ENCODE measurements at places on chromosomes 11 and 22.

DNA sequence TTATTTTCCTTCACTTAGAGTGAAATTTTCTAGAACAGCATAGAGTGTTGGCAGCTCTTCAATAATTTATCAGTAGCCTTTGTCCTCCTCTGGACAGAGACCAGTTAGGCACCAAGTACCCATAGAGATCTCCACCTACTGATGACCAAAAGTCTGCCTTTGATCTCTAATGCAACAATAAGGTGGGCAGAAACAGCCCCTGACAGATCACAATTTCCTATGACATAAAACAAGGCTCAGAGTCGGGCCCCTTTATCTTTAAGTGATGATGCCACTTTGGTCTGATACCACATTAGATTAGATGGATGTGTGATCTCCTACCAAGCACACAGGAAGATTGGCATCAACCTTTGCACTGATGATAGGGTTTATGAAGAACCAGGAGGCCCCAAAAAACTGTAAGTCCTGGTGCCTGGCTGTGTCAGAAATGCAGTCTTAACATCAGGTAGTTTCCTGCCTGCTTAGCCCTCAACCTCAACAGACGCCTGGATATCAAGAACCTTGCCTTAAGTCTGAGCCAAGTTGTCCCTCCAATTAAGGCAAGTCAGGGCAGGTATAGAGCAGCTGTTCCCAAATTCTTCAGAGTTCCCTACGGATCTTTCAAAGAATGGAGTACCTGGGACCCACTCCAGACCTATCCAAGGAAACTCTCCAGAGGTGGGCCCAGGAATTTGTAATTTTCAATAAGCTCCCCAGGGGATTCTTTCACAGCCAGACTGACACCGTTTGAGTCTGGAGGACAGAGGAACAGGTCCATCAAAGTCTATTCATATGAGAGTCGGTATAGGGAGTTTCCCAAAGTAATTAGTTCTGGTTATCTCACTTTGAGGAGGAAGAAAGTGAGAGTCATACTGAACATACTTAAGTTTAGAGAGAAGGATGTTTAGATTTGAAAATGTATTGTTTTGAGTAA is 30.6 kb upstream of the TMPRSS4 start:
- DNase-seq: no peak

- DNase-seq: no peak
These were observed 5.5 kb downstream of the CAPN1 start for GRCh38 chr11:65187146-65187675.

DNA sequence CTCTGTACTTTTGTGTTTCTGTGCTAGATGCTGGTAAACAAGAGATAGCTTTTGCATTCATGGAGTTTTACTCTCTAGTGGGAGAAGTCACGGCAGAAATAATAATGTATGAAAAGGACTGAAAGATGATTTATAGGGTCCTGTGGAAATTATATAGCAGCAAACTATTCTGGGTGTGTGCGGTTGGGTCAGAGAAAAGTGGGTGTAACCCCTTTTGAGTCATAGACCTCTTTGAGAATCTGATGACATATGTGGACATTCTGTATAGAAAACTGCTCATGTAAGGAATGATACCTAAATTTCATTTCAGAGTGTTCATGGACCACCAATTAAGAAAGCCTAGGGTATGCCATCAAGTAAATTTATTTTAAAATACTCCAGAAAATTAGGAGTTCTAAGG is 54.4 kb downstream of the TMEM135 start:
- DNase-seq: peak; percentile 26

DNA sequence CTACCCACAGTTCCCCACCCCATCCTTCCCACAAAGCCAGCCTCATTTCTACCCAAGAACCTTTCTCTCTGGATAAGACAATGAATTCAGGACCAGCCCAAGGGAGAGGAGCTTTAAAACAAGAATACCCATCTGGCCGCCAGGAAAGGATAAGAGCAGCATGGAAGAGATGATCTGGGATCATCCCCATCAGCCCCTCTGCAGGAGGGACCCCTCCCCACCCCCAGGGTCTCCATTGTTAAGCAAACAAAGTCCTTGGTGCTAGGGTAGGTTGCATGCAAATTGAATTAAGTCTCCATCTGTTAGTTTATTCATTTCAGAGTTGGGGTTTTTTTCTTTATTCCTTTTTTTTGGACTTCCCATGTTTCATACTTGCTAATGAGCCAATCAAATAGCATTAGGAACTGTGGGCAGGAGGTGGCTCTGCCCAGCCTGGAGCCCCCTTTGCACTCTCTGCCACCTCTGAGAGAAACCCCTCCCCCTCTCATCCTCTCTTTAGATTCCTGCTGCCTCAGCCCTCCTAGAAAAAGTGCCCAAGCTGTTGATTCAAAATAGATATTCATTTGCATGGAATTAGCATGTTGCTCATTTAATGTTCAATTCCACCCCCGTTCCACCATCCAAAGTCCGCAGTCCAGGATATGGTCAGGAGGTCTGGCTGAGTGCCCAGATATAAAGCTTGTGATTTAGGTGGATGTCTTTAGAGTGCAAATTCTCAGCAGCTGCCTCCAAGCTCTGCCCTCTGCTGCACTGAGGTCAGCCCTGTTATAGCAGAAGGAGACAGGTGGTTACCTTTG is 138.5 kb upstream of the NCAM1 start:
- DNase-seq: no peak

- no peak for DNase-seq
These were observed 91.9 kb downstream of the LRRC32 start for GRCh38 chr11:76578654-76579055.

- no peak for DNase-seq
These were observed 26.2 kb downstream of the OR2AG2 start for GRCh38 chr11:6745465-6746015.

DNA sequence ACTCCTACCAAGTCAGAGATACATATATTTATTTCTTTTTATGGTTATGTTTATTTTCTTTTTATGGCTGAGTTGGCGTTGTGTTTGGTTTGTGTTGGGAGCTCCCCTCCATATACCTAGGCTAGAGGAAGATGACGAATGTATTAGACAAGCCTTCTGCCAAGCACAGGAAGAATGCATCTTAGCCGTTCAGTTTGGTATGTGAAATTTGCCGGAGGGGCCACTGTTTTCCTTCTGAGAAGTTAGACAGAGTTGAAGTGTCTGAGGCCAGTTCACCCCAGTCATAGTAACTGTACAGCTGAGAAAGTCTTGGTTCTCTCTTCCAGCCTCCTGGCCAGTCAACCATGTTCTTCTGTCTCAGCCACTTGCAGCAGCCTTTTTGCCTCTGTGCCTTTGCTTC is 29.8 kb downstream of the TEAD1 start:
- DNase-seq: no peak

GRCh38 chr22:29309332-29310064 is 3.0 kb downstream of the GAS2L1 start:
- peak; percentile 98 for DNase-seq

- no peak for DNase-seq
These were observed 10.6 kb downstream of the SPTBN2 start for GRCh38 chr11:66718320-66718971.

DNA sequence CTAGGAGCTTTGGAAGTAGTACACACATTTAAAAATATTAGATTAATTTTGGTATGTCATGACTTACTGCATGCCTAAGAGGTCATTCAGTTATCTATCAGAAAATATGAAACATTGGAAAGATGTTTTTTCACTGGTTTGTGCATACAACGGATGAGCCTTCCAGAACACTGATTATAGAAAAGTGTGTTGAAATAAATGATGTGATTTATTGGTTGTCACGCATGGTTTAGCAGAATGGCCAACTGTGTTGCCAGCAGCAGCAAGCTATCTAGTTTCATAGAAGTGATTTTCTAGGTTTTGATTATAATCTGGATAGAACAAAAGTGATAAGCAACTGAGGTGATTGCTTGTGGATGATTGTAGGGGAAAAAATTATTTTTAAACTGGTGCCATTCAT is 53.6 kb downstream of the DDX10 start:
- DNase-seq: no peak

GRCh38 chr11:45896422-45896984 is 10.6 kb downstream of the FREY1 start:
- no peak for DNase-seq

DNA sequence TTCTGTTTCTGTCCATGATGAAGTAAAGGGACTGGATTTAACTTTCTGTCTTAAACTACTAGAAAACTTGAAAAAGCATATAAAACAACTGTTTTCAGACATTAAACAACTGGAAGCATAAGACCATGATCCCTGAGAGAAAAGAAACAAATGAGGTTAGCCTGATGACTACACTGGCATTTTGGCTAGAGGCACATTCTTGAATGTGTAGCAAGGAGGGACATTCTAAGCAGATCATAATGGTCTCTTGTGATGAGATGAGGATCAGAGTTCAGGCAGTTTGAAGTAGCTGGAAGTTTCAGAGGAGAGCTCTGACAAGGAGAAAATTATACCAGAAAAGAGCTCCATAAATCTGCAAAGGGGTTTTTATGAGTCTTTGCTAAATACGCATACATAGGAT is 75.4 kb downstream of the AASDHPPT start:
- DNase-seq: no peak

GRCh38 chr11:64385945-64386704 is 27.2 kb downstream of the RPS6KA4 start:
- no peak for DNase-seq

DNA sequence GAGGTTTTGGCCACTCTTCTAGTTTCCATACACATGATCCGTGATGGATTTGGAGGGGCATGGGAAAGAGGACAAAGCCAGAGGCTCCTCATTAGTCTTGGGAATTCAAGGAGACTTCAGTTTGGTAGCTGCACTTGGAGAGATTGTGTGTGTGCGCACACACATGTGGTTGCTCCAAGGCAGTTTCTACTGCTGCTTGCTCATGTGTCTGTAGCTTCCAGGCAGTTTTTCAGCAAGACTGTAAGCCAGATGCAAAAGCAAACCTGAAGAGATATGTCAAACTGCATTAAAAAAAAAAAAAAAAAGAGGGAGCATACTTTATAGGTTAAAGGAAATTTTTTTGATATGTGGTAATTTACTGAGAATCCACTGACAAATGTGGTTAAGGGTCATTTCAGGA is 95.7 kb downstream of the OSBP2 start:
- DNase-seq: no peak

DNA sequence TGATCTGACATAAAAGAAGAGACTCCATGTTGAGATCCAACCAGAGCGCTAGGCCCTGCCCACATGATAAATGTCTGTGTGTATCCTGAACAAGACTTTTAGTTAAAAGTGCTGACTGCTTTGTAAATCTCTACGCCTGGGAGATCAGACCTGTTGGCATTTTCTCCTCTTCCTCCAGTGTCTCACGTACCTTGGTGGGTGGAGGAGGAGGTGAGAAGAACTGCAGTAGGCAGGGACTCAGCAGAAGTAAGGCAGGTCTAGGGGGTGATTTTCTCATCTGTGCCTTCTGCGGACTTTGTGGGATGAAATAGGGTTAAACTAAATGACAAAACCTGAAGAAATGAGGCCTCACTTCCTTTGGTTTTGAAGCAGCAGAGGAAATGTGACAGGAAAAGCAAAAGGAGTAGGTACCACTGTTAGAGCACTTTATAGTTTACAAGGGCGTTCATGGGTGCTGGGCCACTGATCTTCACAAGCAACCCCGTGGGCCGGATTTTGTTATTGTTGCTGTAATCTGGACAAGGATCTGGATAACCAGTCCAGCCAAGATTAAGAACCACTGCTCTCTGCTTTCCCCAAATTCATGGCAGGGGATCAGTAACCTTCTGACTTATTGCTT is 36.7 kb upstream of the PLET1 start:
- no peak for DNase-seq

DNA sequence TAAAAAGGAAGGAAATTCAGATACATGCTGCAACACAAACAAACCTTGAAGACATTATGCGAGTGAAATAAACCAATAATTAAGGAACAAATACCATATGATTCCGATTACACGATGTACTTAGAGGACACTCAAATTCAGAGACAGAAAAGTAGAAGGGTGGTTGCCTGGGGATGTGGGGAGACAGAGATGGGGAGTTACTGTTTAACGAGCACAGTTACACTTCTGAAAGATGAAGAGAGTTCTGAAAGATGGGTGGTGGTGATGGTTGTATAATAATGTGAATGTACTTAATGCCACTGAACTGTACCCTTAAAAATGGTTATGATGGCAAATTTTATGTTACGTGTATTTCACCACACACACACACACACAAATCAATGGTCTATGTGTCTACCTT is 14.7 kb downstream of the ZBTB44 start:
- no peak for DNase-seq

GRCh38 chr11:17988465-17988864 is 24.4 kb downstream of the SERGEF start:
- DNase-seq: no peak

DNA sequence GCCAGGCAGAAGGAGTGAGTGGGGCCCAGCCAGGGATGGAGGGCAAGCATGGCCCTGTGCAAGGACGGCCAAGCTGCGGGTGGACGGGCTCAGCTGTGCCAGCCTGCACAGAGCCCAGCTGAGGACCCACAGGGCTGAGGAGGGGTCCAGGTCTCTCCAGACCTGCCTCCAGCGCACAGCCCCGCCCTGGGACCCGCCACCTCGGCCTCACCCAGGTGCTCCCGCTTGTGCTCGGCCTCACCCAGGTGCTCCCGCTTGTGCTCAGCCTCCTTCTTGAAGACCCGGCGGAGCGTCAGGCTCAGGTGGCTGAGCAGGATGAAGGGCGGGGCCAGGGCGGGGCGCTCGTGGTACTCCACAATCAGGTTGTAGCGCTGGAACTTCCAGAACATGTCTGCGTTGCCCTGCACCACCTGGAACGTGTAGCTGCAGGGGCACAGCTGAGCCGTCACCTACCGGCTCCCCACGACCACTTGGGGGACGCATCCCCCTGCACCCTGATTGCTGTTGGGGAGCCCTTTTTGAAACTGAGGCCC is 6.4 kb downstream of the TSSC4 start:
- no peak for DNase-seq

GRCh38 chr22:20464096-20464614 is 26.5 kb upstream of the SCARF2 start:
- no peak for DNase-seq

DNA sequence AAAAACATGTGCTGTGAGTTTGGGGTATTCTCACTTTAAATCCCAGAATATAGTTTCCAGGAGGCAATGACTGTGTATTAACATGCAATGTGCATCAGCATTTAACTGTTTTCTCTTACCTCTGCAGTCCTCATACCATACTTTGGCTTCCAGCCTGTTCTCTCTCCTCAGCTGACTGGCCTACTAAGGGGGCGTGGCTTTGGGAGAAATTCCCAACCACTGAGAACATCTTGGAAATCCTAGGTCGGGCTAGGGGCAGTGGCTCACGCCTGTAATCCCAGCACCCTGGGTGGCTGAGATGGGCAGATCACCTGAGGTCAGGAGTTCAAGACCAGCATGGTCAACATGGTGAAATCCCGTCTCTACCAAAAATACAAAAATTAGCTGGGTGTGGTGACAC is 13.5 kb upstream of the ZC3H12C start:
- DNase-seq: no peak

GRCh38 chr22:35369996-35370395 is 10.9 kb upstream of the HMOX1 start:
- no peak for DNase-seq

GRCh38 chr22:22349455-22349836 is 104.9 kb downstream of the VPREB1 start:
- no peak for DNase-seq

DNA sequence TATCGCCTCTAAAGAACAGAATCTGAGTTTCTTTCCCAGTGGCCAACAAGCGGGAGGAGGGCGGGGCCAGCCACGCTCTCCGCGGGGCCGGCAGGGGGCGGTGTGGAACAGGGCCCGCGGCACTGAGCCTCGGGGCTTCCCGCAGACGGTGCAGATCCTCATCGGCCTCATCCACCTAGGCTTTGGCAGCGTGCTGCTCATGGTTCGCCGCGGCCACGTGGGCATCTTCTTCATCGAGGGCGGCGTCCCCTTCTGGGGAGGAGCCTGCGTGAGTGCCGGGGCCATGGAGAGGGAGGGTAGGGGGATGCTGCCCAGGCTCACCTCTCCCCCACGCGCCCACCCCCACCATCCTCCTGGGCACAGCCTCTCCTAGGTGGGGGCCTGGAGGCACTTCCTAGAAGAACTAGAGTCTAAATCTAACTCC is 10.7 kb downstream of the MS4A15 start:
- peak; percentile 50 for DNase-seq
